ENCODE measurements at places on chromosomes 7 and 10. TPM values are rescaled to one million over a fixed set of nuclear protein-coding genes. Genes with fewer than 3 reads are reported as not detected.

FBXL13 gene
- total RNA-seq, result 2.6 TPM

SPDYE9 gene
- total RNA-seq, result not detected

UNCX gene
- total RNA-seq, result not detected

TRIL gene
- 3.3 TPM for total RNA-seq

CCL24 gene
- not detected for total RNA-seq

- H3K4me1 ChIP-seq, result no peaks in the 10 kb centered on the region
- no peak overlapping the region for H3K27ac ChIP-seq
- H3K27me3 ChIP-seq, result no peaks in the 10 kb centered on the region
- DNase-seq, result no peak
- no peaks in the 10 kb centered on the region for H3K36me3 ChIP-seq
These were observed 245.9 kb upstream of the PHYHIPL start for GRCh38 chr10:58930500-58930899.

GRCh38 chr10:16297642-16298041 lies 139.2 kb upstream of the PTER start:
- H3K27ac ChIP-seq, result no peak overlapping the region
- no peaks in the 10 kb centered on the region for H3K27me3 ChIP-seq
- H3K36me3 ChIP-seq, result no peaks in the 10 kb centered on the region

DNA sequence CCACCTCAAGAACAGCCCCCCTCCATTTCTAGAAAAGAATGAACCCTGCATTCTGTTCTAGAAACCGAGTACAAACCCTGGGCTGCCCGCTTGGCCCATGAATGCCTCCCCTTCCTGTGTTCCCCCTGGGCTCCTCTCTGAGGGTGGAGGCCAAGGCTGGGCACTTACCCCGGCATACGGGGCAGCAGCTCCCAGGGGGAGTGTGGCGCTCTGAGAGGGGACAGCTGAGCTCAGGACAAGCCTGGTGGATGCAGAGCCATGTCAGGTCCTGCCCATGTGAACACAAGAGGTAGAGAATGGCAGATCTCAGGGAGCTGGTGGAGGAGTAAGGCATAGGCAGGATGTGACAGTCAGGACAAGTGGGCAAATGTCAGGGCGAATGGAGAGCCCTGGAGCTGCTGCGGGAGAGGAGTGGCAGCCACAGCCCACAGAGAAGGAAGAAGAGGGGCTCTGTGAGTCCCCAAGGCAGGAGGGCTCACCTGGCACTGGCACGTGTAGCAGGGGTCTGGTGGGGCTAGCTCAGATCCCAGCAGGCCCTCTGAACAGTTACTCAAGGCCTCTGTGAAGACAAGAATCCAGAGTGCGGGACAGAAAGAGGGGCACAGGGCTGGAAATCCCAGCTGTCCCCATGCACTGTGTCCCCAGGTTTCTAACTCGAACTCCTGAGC lies 18.9 kb downstream of the ATP6V1F start:
- H3K4me1 ChIP-seq, result no peaks in the 10 kb centered on the region
- no peaks in the 10 kb centered on the region for H3K36me3 ChIP-seq
- no peak overlapping the region for H3K4me3 ChIP-seq
- DNase-seq, result no peak
- H3K27me3 ChIP-seq, result no peaks in the 10 kb centered on the region
- no peak overlapping the region for H3K27ac ChIP-seq

- H3K27me3 ChIP-seq, result no peaks in the 10 kb centered on the region
- H3K36me3 ChIP-seq, result no peaks in the 10 kb centered on the region
- H3K4me1 ChIP-seq, result peaks cover 3% of the 10 kb centered on the region
- DNase-seq, result peak; percentile 24
- no peak overlapping the region for H3K4me3 ChIP-seq
- peak overlapping the region; percentile 64 for H3K27ac ChIP-seq
These were observed 19.8 kb downstream of the ITGB8 start for GRCh38 chr7:20350518-20350951.

DNA sequence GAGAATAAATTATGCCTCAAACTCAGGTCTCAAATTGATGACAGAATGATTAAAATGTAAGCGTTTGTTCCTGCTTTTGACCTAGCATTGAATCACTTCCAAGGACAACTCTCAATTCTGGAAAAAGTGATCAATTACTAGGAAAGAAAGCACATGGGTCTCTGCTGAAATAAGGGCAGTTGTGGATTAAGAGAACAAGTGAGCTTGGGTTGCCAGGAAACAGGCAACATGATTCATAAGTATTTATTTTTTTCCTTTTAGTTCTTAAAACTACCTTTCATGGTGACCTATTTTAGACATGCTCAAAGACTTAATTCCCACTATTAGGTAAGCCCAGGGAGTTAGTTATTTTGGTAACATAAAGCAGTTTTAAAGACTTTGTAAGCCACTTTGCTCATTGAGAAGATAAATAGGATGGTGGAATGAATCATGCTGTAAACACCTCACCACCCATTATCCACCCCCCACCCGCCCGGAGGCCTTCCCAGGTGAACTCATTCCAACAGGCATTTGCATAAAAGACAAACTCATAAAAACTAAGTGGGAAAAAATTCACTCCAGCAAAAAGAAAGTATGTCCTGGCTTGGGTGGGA lies 728.3 kb downstream of the SORCS1 start:
- no peak for DNase-seq

GRCh38 chr10:77550378-77550777 lies 87.2 kb downstream of the KCNMA1 start:
- DNase-seq, result no peak
- no peaks in the 10 kb centered on the region for H3K4me1 ChIP-seq
- no peaks in the 10 kb centered on the region for H3K36me3 ChIP-seq
- no peak overlapping the region for H3K4me3 ChIP-seq

GRCh38 chr7:96591900-96592676 lies 117.6 kb downstream of the SEM1 start:
- peaks cover 3% of the 10 kb centered on the region for H3K4me1 ChIP-seq
- H3K4me3 ChIP-seq, result no peak overlapping the region
- H3K27me3 ChIP-seq, result peaks cover 2% of the 10 kb centered on the region
- H3K36me3 ChIP-seq, result no peaks in the 10 kb centered on the region

GRCh38 chr7:105794741-105795729 lies 81.4 kb downstream of the ATXN7L1 start:
- no peaks in the 10 kb centered on the region for H3K27me3 ChIP-seq
- peak overlapping the region; percentile 14 for H3K27ac ChIP-seq
- no peaks in the 10 kb centered on the region for H3K36me3 ChIP-seq

DNA sequence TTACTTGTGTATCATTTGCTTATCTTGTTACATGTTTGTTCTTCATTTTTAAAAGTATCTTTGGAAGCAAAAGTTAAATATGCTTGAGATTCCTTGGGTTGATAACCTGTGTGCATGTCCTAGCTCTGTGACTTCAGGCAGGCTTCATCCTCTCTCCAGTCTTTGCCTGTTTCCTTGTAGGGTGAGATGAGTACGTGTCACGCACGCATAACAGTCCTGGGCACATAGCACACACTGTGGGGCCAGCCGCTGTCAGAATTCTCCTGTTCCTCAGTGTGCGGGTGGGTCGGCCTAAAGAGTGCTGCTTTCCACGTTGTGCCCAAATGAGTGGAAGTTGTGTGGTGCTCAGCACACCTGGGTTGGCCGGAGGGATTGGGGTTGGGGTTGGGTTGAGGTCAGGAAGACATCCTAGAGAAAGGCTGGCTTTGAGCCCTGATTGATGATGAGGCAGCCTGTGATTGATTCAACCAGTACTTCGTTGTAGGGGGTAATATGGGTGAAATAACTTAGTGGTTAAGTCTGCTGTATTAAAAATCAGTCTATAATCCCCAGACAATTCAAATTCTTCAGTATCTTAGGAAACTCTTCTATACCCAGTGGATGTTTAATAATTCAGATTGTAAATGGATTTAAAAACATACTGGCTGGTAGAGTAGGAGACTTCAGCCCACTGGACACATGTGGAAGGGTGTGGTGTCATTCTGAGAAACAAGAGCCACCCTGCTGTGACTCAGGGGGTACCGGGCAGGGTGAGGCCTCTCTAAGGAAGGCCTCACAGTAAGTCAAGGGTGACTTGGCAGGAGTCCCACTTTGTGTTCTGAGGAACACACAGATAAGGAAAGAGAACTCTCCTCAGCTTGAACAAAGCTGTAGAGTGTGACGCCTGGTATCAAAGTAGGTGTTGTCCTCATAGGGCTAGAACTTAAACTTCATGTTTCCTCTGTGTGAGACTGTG lies 54.8 kb downstream of the DAGLB start:
- H3K27me3 ChIP-seq, result no peaks in the 10 kb centered on the region
- no peaks in the 10 kb centered on the region for H3K4me1 ChIP-seq
- H3K27ac ChIP-seq, result peak overlapping the region; percentile 9
- peak; percentile 49 for DNase-seq
- H3K4me3 ChIP-seq, result no peak overlapping the region

- no peak for DNase-seq
- no peaks in the 10 kb centered on the region for H3K27me3 ChIP-seq
- no peaks in the 10 kb centered on the region for H3K4me1 ChIP-seq
- no peak overlapping the region for H3K27ac ChIP-seq
These were observed 290.9 kb downstream of the CRPPA start for GRCh38 chr7:16130111-16131110.

DNA sequence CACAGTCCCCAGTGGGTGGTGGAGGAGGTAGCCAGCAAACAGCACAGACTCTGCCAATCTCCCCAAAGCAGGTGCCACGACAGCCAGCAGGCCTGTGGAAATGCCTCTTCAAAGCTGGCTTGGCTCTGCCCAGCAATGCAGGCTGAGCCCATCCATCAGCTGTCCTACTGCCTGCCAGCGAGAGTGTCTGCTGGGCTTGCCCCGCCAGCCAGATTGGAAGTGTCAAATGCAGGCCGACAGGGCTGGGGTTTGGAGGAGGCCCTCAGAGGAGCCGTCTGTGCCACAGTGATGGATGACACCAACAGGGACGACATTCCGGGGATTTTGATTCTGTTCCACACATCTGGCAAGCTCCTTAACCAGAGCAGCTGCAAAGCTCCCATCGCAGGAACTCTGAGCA lies 16.7 kb downstream of the HABP2 start:
- H3K27ac ChIP-seq, result no peak overlapping the region
- DNase-seq, result no peak
- no peaks in the 10 kb centered on the region for H3K36me3 ChIP-seq
- no peaks in the 10 kb centered on the region for H3K27me3 ChIP-seq
- H3K4me1 ChIP-seq, result no peaks in the 10 kb centered on the region
- no peak overlapping the region for H3K4me3 ChIP-seq

DNA sequence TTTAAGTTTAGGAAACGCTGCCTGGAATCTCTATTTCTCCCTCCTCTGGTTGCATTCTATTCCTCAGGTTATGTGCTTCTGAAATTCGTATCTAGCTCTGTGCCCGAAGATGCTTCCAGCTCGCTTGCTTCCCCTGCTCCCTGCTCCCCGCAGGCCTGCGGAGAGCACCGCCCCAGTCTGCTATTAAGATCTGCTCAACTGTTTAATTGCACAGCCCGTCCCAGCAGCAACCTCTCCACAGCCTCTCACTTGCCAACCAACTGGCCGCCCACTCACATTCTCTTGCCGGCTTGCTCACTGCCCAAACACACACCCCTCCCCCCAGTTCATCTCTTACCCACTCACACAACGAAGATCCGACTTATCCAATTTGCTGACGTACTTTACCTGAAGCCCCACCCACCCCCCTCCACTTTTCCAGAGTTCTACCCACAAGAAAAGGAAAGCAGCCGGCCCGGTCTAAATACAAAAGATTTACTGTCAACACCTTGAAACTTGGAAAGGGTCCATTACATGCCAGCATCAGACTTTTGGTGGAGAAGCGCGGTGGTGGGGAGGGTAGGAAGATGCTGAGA lies 167.3 kb upstream of the KLF14 start:
- peaks cover 17% of the 10 kb centered on the region for H3K4me1 ChIP-seq
- peak; percentile 76 for DNase-seq
- peaks cover 6% of the 10 kb centered on the region for H3K36me3 ChIP-seq
- H3K27me3 ChIP-seq, result no peaks in the 10 kb centered on the region
- peak overlapping the region; percentile 61 for H3K27ac ChIP-seq

DNA sequence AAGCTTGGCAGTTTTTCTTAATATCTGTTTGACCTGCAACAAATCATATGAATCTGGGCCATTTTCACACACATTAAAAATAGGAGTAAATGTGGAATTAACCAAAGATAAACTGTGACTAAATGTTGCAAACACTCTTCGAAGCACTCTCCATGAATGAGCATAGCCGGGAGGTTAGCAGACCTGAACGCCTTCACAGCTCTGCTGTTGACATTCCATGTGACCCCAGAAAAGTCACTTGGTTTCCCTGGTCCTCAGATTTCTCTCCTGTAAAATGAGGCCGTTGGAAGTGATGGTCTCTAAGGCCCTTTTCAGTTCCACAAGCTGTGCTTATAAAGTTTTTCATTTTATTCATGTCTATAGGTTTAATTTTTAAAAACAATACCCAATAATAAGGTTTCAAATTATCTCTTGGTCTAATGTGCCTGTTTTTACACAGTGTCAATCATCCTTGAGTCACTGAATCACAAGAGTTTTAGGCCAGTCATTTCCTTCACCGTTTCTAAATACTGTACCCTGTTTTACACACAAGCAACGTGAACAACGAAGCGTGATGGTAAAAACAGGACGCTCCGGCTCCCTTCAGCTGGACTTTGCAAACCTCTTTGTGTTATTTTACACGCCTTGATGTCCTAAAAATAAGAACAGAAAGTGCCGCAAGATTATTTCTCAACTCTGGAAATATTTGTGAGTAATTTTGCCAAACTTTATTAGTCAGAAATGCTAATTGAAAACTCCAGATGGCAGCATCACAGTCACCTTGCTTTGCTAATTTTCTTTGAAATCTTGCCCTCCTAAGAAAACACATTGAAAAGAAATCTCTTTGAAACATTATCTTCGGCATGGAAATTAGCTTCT lies 38.6 kb upstream of the MET start:
- no peak overlapping the region for H3K4me3 ChIP-seq
- no peak overlapping the region for H3K27ac ChIP-seq
- H3K4me1 ChIP-seq, result no peaks in the 10 kb centered on the region
- DNase-seq, result no peak
- no peaks in the 10 kb centered on the region for H3K27me3 ChIP-seq

DNA sequence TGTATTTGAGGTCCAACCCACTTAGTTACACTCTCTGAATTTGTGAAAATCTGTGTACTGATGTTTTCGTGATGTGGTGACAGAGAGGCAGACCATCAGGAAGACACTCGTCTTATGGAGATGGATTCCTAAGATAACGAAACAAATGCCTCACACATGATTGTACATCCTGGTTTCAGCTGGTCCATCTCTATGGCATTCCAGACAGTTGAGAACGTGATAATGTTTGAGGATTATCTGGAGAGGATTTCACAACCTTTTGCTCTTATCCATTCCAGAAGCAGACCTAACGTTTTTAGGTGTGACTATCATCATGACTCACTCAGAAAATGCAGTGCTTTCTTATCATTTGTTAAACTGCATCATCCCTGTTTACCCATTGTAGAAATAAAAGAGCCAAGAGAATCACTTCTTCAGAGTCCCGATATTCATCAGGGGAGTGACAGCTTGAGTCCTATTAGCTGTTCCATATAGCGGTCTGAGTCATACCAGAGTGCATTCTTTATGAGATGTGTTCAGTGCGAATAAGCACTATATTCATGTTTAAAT lies 74.5 kb downstream of the BMPER start:
- no peaks in the 10 kb centered on the region for H3K36me3 ChIP-seq
- no peak for DNase-seq
- no peak overlapping the region for H3K4me3 ChIP-seq

DNA sequence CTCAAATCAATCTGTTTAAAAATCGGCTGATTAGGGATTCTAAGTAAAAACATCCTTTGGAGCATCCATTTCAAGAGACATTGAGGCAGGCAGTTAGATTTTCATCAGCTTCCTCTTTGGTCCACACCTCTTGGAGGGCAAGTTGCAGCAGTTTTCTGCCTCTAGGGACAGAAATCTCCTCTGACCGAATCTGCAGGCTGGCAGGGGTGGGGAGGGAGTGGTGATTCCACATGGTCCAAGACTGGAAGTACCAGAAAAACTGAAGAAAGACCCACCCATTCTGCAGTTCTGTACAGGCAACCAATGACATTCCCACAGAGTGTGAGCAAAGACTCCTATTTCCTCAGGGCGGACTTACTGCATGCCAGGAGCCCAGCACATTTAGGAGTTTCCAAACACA lies 29.0 kb downstream of the FGFBP3 start:
- H3K36me3 ChIP-seq, result no peaks in the 10 kb centered on the region
- H3K4me3 ChIP-seq, result no peak overlapping the region
- no peak overlapping the region for H3K27ac ChIP-seq
- DNase-seq, result peak; percentile 25

All from prostate gland (tissue), 2 donors.